ENCODE measurements at places on chromosomes 6 and 20.
A peak's percentile ranks its signal among the peaks of the same experiment; 100 is the strongest.

- no peak for DNase-seq
Observed at GRCh38 chr6:140138311-140139010, 764.0 kb upstream of the CITED2 start.

DNA sequence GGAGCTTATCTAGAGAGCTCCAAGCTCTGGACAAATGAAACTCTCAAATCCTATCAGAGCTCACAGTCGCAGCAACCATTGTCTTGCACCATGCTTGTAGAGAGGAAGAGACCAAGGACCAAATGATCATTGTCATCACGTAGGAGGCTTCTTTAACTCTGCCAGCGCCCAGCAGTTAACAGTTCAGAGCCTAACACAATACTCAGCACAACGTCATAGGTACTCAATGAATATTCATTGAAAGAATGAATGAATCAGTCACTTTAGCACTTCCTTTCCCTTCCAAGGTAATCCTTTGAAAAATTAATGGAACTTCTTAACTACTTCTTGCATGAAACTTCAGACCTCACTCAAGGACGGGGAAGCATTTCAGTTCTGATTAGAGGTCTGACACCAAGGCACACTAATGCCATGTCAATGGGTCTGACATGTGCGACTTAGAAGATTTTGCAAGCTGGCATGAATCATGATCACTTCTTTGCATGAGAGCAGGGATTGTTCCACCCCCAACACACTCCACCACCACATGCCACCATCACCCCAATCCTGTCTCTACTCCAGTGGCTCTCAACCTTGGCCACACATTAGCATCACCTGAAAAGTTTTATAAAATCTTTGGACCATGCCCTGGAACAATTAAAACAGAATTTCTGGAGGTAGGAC lies 45.1 kb downstream of the KHDC1L start:
- no peak for DNase-seq

DNA sequence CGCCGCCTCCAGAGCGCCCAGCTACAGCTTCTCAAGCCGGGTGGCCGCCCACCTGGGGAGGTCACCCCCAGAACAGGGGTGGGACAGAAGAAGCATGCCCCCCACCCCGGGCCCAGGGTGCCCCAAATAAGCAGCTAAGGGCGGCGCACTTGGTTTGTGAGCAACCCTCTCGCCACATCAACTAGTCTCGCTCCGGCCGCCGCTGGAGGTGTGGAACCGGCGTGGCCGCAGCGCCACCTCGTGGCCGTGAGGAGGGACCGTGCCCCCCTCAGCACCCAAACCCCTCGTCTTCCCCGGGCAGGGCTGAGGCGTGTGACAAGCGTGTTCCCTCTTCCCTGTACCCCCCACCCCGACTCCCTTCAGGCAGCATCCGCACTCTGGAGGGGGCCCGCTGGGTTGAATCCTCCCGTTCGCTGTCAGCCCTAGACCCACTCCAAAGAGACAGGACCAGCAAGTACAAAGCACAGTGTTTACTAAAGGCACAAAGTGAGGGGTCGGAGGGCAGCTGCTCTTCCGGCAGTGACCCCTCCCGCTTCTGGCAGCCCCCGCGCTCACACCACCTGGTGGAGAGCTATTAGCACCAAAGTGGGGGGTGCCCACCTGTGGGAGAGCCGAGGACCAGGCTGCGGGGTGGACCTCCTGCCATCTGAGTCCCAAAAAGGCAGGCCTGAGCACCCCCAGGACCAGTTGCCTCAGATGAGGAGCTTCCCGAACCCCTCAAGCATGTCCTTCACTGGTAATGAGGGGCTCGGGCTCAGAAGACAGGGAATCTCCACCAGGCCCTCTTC lies 45.4 kb downstream of the MDFI start:
- peak; percentile 25 for DNase-seq

DNA sequence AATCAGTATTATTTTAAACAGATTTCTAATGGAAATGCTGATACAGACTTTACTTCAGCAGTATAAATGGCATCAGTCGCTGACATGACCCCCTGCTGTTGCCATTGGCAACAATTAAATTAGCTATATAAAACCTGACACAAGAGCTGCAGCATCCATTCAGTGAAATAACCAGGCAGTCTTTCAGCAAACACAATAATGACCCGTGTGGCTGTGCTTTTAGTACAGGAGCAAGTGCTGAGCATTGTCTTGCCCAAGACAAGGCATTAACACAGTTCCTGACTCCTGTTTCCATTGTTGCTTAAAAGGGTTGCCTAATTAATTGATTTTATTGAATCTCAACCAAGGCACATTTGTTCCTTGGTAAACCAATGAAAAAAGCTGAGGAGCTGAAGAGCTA lies 382.1 kb downstream of the HACE1 start:
- DNase-seq: no peak

- no peak for DNase-seq
Observed at GRCh38 chr6:161721511-161721910, 447.6 kb upstream of the AGPAT4 start.

DNA sequence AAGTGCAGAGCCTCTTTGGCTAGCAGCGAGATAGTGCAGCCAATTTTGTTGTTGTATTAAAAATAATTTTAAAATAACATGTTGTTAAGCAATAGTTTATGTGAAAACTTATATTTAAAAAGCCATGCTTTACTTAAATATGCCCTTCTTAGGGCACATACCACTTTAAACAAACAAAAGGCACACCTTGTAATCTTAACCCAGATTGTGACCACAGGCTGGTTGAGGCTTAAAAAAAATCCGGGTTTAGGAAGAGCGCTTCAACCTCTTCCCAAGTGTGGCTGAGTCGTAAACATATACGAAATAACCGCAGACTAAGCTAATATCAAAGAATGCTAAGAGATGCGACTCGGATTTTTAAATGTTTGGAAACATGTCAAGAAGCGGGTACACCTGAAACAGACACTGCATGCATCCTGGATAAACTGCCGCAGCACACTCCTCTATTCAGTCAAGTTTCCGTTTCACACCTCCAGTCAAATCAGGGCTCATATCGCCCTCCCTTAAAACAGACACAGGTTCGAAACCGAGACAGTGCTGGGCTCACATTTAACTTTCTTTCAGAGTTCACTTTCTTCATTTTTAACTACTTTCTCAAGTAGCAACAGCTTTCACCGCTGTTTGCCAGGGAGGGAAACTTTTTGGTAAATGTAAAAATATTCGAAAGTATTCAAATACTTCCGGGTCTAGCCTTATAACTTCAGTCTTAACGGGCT lies 1.5 kb downstream of the DEK start:
- no peak for DNase-seq

- DNase-seq: no peak
Observed at GRCh38 chr6:121884620-121885019, 449.2 kb downstream of the GJA1 start.

DNA sequence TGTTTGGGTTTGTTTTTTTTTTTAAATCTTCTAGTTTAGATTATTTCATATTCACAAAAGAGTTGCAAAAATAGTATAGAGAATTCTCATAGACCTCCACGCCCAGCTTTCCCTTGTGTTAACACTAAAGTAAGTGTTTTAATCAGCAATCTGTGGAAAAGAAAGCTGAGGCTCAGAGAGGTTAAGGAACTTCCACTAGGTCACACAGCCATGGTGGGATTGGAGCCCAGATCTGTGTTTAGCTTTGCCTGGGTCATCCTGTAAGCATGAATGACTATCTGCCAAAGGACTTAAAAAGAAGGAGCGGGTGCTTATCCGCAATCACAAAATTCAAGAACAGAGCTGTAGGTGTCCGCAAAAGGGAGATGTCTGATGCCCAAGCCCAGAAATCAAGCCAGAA lies 60.5 kb downstream of the EDN3 start:
- no peak for DNase-seq

DNA sequence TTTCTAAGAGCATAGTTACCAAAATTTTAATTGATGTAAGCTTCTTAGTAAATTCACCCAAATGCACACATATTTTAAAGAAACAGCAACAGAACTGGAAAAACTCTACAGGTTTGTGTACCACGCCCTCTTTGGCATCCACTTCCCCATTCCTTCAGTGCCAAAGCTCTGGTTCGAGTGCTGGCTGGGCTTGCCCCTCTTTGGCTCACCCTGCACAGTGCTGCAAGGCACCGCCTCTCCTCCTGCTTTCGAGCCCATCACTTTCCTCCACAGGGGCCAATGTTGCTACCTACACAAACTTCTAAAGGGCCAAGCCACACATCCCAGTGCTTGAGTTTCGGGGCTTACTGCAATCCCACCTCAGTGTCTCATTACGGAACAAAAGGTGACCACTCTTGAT lies 9.6 kb downstream of the LRP11 start:
- DNase-seq: no peak

DNA sequence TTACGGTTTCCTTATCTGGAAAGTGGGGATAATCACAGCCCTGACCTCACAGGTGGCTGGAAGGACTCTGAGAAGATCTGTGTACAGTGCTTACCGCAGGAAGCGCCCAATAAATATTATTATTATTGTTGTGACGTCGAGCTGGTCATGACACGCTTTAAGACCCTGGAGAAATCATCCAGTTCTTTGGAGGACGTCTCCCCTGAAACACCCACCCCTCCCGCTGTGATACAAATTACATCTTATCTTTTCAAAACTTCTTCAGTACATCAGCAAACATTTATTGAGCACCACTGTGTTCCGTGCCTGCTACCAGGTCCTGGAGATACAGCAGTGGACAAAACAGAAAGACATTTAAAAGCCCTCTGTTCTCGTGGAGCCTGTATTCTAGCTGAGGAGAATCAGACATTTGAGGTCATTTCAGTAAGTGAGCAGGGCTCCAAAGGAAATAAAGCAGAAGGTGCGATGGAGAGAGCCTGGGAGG lies 118.7 kb downstream of the CEBPB start:
- no peak for DNase-seq

DNA sequence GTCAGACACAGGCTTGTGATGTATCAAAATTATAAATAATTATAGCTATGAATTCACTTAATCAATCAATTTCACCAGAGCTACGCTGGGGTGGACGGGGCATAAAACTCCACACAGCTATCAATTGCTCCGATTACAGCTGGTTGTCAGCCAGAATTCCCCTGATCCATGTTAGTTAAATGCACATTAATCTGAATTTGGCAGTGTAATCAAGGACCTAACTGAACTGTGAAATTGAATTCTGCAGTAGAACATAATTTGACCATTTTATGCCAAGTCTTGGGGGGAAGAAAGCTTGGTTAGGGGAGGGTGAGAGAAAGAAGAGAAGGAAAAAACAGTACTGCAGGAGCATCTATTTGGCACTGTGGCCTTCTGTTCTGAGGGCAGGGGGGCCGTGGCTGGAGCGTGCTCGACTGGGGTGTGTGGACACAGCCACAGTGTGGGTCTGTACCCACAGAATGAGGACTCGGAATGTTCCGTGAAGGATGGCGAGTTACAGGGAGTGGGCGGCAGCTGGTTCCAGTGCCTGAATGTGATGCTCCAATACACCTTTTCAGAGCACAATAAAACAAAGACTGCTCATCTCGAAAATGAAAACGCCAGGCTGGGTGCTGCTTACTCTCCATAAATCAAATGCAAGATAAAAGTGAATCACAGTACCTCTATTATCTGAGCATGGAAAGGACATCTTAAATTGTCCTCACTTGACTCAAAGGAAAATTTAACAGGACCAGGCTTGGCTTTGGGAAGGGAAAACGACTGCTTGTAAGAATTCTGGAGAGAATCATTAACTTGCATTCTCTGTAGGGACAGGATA lies 59.2 kb downstream of the LAMP5 start:
- DNase-seq: no peak

DNA sequence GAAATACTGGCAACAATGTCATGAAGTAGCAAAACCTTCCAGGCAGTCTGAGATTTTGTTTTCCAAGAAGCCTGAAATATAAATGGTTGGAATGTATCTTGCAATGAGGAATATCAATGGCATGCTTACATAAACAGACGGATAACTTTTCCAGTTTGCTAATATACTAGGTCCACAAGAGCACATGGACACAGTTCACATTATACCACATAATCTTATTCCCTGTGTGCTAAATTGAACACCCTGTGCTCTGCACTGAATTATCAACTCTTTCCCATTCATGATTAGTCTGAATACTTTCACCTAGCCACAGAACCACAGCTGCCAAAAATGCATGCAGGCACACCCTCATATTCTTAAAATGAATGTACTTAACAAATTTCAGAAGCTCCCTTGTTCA lies 274.3 kb downstream of the COL12A1 start:
- DNase-seq: no peak

DNA sequence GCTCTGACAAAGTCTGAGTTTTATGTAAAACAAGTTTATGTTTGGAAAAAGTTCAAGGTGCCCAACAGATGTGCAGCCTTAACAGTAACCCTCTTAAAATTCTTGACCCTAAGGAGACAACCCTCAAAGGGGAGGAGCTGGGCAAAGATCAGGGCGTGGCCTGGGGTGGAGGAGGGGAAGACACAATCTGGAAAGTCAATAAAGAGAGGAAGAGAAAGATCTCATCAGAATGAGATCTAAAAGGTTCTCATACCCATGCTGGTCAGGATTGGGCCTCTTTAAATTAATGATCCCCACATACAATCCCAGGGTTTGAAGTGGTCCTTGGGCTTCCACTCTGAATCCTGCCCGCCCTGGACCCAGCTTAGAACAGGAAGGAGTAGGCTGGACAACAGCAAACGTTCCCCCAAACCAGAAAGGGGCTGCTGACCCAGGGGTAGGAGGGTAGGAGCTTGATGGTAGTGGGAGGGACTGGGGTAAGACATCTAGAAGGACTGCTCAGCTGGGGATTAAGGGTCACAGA lies 33.0 kb downstream of the FOXP4 start:
- DNase-seq: no peak

DNA sequence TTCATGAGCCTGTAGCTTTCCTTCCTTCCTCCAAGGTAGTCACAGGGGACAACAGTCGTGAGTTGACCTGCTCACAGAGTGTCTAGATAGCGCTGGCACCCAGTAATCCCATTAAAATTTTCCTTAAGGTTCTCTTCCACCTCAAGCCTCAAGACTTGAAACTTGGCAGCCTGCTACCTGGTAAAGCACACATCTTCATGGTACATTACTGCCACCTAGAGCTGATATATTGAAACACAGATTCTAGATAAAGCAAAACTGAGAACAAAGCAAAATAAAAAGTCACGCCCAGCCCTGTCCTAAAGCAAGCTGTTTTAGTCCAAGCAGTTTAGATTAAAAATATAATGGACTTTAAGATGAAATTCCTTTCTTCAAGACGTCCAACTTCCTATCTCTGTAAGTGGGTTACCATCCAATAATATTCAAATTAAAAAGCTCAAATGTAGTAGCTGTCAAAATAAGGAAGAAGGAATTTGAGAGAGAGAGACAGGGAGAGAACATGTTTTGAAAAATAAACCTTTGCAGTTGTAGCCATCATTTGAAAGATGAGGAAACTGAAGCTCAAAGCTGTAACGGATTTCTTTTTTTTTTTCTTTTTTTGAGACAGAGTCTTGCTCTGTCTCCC lies 50.7 kb upstream of the CD83 start:
- peak; percentile 30 for DNase-seq

DNA sequence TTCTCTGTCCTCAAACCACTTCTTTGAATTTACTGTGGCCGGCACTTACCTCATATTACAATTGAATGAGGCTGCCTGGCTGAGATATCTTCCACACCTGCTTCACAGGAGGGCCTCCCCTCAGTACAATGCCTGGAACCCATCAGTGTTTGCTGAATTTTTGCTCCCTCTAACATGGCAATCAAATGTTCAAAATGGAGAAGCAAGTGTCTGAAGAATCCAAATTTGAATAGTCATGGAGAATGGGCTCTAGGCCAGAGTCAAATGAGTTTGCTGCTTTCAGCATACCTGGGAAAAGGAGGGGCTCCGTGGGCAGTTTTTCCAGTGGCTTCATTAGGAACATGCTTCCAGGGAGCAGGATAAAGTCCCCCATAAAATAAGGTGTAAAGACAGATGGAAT lies 564.8 kb downstream of the UTRN start:
- DNase-seq: no peak
